ENCODE measurements at places on chromosomes 5 and 9. TPM values are rescaled to one million over a fixed set of nuclear protein-coding genes. Genes with fewer than 3 reads are reported as not detected.

Gene SPAG8
- 0.32 TPM for total RNA-seq

Gene FAM240B
- total RNA-seq: not detected

Gene C5orf52
- total RNA-seq: not detected

Gene TMEM141
- total RNA-seq: 109 TPM

Gene PCDHGB2
- total RNA-seq: 0.65 TPM

Gene PRR16
- 0.32 TPM for total RNA-seq

Gene TRIM52
- total RNA-seq: 5.8 TPM

Gene CXCL14
- not detected for total RNA-seq

Data from epithelial cell of umbilical artery (primary cell).